Stimulated activated CD4-positive, alpha-beta T cell treated with anti-CD3 and anti-CD28 coated beads, Interleukin-15, amount 100 ng/mL, for 24 hours (primary cell): ENCODE measurements at places on chromosomes 4 and X.

- no peak for DNase-seq
Observed at GRCh38 chr4:184748251-184748652, 14.4 kb upstream of the CENPU start.

DNA sequence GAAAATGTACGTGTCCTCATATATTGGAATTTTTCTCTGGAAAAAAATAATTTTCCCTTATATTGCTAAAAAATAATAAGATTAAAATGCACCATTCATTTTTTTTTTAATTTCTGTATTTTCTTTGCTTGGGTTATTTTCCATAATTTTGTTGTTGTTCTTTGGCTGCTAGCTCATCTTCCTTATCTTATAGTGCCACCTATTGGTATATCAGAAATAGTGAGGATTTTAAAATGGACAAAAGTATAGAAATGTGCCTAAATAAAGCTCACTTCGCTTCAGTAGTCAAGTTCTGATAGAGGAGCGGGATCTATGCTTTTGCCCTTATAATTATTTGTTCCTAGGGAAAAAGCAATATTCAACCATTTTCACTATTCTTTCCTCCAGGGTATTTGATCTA, 134.8 kb downstream of the NAP1L3 start:
- no peak for DNase-seq

DNA sequence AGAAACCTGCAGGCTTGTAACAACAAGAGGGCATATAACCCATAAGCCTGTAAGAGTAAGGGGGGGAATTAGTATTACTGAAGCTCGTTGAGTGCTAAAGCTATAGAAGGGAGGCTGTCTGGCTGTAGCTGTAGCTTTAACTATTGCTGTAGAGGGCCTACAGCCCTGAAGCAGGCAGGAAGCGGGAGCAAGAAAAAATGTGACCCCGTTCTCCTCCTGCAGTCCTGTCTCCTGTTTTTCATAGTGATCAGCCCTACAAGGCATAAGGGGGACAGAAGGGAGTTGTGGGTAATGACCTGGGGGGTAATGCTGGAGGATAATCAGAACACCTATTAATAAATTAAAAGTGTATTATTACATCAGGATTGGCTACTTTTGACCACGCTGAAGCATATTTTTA, 206.9 kb upstream of the MAB21L2 start:
- no peak for DNase-seq

- DNase-seq, result no peak
Observed at GRCh38 chr4:16750216-16750615, 148.2 kb downstream of the LDB2 start.

GRCh38 chr4:165709973-165710526, 163.0 kb upstream of the TLL1 start:
- no peak for DNase-seq

GRCh38 chr4:108377021-108377420, 208.3 kb upstream of the LEF1 start:
- no peak for DNase-seq

DNA sequence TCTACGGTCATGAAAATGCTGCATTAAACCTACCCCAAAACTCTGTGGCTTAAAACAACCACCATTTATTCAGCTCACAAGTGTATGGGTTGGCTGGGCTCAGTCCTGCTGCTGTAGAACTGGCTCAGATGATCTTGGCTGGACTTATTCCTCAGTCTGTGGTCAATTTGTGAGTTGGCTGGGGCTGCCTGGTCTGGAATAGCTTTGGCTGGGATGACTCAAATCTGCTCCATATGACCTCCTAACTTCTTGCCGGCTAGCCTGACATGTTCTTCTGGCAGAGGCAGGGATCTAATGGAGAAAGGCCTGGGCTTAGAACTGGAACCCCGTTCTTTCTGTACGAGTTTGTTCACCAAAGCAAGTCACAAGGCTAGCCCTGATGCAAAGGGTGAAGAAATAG, 71.7 kb downstream of the CFAP299 start:
- DNase-seq, result no peak

DNA sequence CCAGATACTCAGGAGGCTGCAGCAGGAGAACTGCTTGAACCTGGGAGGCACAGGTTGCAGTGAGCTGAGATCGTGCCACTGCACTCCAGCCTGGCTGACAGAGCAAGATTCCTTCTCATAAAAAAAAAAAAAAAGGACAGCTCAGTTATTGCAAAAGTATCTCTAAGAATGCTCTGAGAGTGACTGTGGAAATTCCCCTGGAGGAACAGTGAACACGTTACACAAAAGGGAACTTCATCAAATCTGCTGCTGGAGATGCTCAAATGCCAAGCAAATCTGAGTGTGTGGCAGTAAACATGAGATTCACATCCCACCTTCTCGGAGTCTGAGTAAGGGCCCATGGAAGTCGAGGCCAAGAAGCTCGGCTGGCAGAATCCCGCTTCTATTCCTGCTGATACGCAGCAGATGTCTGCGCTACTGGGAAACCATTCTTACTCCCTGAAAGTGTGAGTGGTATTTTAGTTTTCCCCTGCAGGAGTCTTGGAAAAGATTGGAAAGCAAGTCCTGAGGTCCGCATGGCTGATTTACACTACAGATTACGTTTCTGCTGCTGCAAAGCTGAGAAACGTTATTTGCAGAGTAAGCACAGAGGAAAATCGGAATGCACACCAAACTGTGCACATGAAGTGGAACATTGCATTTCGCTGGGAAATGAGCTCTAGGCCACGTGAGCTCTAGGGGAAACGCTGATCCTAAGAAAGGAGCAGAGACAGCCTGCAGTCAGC, 162.9 kb downstream of the NSUN7 start:
- no peak for DNase-seq

GRCh38 chr4:122889726-122890125, 32.7 kb downstream of the NUDT6 start:
- DNase-seq, result no peak

- DNase-seq, result no peak
Observed at GRCh38 chr4:73066445-73066844, 3.1 kb downstream of the COX18 start.

- no peak for DNase-seq
Observed at GRCh38 chr4:173046818-173047217, 121.8 kb upstream of the GALNT7 start.

GRCh38 chr4:117971403-117971802, 62.9 kb upstream of the NDST3 start:
- no peak for DNase-seq

DNA sequence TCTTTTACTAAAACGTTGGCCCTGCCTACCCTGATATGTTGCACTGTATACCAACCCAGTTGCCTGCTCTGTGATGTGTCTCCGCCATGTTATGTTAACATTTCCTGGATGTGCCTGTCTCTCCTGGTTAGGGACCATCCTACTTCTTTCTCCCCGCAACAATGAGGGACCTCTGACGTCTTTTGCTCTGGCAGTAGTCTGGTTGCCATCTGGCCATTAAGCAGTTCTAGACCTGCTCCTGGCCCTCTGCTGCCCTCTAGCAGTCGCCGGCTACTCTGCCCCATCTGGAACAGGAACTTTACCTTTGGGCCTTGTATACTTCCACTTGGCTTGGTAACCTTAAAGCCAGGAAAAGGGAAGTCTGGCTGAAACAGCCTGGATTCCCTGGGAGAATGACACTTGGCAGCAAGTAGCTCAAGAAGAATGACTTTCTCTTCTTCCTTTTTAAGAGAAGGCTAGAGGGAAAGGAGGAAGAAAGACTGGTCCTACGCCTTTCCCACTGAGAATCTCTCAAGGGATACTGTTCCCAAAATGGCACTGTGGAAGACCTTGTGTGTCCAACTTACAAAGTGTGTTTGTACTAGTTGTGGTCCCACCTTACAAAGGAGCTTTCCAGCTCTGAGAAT, 63.5 kb downstream of the GPC3 start:
- DNase-seq, result peak; percentile 42

- DNase-seq, result no peak
Observed at GRCh38 chr4:177728361-177729152, 286.3 kb upstream of the AGA start.

GRCh38 chrX:102515975-102516941, at the start of gene TMSB15A:
Gene TMSB15A (minus strand): TSS chrX:102516739.
- peak; percentile 78 for DNase-seq

DNA sequence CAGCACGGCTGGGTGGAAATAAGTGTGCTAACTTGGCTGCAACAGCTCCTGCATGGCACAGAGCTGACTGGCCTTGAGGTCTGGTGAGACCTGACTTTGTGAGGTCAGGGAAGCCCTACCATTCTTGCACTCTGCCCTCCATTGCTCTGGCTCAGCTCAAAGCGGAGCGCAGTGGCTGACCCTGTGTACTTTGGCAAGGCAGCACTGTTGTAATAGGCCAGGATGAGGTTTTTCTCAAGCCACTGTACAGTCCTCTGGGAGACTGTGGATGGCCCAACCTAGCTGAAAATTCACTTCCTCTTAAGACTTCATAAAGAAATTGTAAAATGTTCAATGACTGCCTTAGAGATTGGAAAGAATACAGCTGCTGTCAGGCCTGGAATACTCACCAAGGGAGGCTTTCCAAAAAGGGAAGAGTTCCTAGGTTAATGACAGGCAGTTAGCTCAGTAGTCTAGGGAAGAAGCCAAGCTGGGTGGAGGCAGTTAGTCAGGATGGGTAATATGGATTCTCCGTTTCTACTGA, 129.8 kb downstream of the GUCY2F start:
- DNase-seq, result no peak

DNA sequence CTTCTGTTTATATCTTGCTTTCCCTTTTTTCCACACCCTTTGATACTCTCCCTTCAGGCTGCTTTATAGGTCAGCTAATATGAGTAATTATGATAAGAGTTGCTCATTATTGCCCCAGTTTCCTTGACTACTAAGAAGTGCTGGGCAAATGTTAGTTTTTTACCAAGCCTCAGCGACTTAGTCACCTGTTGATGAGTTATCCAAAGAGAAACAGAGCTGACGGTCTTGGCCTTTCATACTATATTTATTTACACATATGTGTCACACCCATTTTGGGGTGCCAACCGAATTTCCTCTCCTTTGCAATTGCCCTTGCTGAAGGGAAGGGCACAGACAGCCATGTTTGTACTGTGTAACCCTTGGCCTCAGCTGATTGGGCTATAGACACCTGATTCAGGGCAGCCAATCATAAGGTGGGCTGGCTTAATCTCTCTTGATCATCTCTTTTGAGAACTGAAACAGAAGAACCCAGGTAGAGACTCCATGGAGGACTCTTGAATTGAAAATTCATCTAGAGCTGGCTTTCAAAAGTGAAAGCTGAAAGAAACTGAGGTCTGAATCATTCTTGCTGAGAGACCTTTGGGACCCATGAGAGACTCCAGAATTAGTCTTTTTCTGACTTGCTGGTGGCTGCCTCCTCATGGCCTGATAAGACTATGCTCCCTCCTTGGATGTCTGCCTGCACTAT, 111.7 kb upstream of the RPS6KA3 start:
- peak; percentile 49 for DNase-seq

DNA sequence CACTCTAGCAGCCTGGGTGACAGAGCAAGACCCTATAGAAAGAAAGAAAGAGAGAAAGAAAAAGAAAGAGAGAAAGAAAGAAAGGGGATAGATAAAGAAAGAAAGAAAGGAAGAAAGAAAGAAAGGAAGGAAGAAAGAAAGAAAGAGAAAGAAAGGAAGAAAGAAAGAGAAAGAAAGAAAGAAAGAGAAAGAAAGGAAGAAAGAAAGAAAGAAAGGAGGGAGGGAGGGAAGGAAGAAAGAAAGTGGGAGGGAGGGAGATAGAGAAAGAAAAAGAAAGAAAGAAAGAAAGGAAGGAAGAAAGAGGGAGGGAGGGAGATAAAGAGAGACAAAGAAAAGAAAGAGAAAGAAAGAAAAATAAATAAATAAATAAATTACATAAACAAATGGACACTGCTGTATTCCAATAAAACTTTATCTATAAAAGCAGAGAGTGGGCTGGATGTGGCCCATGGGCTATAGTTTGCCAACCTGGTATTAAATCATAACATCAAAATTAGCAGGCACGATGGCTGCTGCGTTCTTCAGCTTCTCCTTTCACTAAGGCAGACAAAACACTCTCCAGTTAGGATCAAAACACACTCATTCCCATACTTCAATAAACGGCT, 165.0 kb downstream of the ZNF674 start:
- no peak for DNase-seq

- no peak for DNase-seq
Observed at GRCh38 chr4:5374592-5374991, 323.3 kb downstream of the STK32B start.

- no peak for DNase-seq
Observed at GRCh38 chr4:66694739-66695138, 850.6 kb downstream of the CENPC start.

DNA sequence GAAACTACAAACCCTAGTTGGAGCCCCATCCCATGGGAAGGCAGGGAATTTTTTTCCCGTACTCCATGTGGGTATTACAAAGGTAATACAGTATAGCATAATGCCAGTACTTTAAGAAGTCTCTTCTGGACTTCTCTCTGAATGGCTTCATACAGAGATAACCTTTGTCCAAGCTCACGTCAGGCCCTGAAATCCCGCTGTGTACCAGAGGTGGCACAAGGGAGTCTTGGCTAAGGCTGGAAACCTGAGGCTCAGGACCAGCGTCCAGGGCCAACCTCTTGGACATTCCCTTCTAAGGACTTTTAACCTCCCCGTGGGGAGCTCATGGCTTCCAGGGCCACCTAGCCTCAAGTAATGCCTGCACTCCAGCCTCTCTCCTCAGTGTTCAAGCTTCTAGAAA, 338.9 kb upstream of the FAM241A start:
- no peak for DNase-seq

DNA sequence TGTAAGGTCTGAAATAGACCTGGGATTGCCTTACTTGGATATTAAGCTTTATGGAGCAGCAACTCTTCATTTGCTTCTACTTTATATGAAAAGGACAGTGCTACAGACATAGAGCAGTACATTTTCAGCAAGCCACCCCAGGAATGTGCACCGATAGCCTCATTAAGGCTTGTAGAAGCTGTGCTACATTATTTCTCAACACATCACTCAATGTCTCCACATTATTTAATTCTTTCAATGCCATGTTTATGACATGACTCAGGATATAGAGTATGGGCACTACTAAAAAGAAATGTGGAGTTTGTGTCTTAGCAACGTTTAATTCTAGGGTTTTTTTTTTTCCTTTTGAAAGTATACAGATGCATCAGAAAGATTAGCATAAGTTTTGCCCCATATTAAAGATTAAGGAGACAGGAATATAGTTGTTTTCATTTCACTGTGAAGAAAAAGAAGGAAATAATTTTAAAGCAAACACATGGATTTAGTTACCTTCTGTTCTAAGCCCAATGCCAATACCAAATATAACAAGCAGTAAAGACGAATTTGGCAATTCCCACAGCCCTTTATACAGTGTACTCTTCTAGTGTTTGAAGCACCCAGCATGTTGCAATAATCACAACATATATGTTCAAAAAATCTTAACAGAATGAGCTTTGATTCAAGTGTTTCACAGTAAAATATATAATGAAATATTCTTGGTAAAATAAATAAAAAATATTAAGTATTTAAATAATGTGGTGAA, 2140.1 kb upstream of the AGA start:
- DNase-seq, result no peak

DNA sequence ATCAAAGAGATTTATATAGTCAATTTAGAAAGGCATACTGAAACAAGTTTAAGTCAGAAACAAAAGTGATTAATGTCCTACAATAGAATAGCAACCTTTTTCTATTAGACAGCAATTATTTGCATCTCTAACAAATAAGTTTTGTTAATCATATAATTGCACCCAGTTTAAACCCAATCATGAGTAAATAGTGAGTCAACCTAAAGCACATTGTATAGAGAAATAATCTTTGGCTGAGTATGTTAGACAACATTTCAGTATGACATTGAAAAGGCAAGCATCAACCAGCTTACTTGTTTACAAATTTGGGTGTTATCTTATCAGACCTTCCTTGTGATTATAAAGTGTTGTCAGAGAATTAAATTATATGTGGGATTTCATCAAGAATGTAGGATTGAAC, 209.5 kb downstream of the IL15 start:
- no peak for DNase-seq
